DMS79 treated with DMSO at 0.1 percent for 48 hours (cell line): ENCODE measurements at places on chromosomes 3 and 15.

DNA sequence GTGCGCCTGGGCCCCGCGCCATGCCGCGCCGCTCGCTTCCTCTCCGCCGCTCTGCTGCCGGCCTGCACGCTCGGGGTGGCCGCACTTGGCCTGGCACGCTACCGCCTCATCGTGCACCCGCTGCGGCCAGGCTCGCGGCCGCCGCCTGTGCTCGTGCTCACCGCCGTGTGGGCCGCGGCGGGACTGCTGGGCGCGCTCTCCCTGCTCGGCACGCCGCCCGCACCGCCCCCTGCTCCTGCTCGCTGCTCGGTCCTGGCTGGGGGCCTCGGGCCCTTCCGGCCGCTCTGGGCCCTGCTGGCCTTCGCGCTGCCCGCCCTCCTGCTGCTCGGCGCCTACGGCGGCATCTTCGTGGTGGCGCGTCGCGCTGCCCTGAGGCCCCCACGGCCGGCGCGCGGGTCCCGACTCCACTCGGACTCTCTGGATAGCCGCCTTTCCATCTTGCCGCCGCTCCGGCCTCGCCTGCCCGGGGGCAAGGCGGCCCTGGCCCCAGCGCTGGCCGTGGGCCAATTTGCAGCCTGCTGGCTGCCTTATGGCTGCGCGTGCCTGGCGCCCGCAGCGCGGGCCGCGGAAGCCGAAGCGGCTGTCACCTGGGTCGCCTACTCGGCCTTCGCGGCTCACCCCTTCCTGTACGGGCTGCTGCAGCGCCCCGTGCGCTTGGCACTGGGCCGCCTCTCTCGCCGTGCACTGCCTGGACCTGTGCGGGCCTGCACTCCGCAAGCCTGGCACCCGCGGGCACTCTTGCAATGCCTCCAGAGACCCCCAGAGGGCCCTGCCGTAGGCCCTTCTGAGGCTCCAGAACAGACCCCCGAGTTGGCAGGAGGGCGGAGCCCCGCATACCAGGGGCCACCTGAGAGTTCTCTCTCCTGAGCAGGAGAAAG, 951 bp downstream of the GPR62 start:
- DNase-seq: no peak

GRCh38 chr3:132124651-132125284, 90.0 kb upstream of the CPNE4 start:
- no peak for DNase-seq

GRCh38 chr3:17013571-17013970, 128.8 kb downstream of the PLCL2 start:
- DNase-seq: no peak

DNA sequence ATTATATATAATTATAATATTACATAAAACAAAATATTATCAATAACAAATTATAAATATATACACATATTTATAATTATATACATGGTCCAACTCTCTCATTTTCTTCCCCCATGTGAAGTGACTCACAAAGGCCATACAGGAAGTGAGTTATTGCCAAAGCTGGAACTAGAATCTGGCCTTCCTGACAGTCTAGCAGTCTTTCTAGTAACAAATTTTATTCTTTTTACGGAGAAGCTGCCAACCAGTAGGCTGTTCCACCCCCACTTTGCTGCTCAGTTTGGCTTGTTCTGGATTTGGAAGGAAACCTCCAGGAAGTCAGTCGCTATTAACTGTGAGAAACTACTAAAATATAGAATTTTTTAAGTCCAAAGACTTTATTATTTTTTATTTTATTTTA, 79.6 kb downstream of the DHX36 start:
- DNase-seq: no peak

DNA sequence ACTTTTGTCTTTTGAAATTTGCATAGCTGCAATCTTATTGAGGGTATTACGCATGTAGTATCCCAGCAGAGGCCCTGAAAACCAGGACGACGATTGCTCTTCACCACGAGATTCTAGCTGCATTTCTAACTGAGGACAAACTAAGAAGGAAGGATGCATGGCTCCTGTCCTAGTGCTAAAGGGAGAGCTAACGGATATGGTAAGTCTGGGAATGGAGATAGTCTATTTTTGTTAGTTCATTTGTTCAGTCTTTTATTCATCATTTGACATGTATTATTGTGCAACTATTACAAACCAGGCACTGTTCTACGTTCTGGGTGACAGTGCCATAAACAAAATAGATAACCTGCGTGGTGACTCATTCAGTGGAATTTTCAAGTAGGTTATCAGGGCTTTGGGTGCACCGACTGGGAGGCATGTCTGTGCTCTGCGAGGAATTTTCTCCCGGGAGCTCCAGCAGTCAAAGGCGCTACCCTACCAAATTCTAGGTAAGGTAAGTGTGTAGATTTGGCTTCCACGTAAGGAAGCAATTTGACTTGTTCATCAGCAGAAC, 51.9 kb upstream of the ETV5 start:
- DNase-seq: no peak

DNA sequence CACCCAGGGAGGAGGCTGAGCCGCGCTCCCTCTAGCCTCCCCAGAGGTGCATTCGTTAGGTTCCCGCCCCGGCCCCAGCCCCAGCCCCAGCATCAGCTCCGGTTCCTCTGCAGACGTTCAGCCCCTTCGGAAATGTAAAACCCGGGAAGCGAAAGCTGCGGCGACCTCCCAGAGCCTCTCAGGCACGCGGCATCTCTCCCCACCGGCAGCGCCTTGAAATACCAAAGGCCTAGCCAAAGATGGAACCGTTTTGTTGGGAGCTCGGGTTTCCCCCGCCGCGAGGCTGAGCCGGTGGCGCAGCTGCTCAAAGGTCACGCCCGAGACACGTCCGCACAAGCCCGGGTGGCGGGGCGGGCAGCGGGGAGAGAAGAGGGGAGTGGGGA, 77.8 kb upstream of the HES1 start:
- DNase-seq: peak; percentile 78

GRCh38 chr3:51962854-51963530, 4.3 kb downstream of the PCBP4 start:
- DNase-seq: no peak

GRCh38 chr3:171494457-171495109, 34.4 kb upstream of the TNIK start:
- no peak for DNase-seq

GRCh38 chr3:46833346-46834300, 29.6 kb downstream of the MYL3 start:
- DNase-seq: no peak

- no peak for DNase-seq
Measured at GRCh38 chr3:11641316-11641682, 2.4 kb downstream of the VGLL4 start.

- DNase-seq: no peak
Measured at GRCh38 chr15:90425726-90426346, 37.8 kb downstream of the IQGAP1 start.

GRCh38 chr3:120795017-120795648, 52.6 kb downstream of the GTF2E1 start:
- no peak for DNase-seq

DNA sequence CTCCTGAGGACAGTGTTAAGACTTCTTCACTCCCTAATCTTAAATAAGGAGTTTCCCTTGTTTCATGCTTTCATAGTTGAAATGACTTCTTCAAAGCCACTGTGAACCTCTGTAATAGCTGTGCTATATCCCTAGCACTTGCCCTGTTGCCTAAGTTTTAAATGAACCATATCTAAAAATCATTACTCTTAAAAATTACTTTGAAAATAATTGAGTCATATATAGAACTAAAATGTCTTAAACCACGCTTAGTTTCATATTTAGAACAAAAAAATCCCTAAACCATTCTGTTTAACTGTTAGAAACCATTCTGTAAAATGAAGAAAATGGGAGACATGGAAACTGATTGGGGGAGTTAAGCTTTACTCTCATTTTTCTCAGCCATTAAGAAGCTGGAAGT, 29.8 kb downstream of the DNAJC19 start:
- DNase-seq: no peak

DNA sequence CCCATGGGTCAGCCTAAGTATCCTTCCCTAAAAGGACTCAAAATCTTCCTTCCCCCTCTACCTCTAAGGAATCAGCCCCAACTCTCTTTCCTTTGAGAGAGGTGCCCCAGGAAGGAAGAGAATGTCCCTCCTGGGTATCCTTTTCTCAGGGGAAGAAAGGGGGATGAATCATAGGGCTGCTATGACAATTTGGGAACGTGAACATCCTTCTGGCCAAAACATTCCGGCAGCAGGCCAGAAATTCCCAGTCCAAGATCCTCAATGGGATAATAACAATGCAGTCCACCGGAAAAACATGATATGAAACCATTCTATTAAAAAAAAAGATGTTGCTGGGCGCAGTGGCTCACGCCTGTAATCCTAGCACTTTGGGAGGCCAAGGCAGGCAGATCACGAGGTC, 50.8 kb upstream of the CACNA2D3 start:
- no peak for DNase-seq

GRCh38 chr3:51691021-51691420, 15.8 kb upstream of the GRM2 start:
- no peak for DNase-seq

- DNase-seq: no peak
Measured at GRCh38 chr15:59814409-59814808, 125.3 kb upstream of the BNIP2 start.

DNA sequence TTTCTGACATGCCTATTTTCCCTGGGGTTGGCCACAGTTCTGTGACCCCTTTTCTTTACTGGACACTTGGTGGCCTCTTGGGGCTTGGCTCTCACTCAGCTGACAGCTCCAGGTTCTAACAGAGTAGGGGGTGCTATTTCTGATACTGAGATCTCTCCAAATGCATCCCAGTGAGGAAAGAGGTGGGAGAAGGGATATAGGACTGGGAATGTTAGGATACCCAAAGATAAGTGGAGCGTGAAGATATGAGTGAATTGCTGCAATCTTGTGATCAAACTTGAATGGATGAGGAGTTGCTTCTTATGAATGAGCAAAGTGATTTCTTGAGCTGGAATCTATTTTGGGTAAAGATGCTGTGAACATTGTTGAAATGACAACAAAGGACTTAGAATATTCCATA, 74.6 kb downstream of the ATP2B2 start:
- DNase-seq: no peak

- no peak for DNase-seq
Measured at GRCh38 chr3:10524270-10524669, 18.9 kb upstream of the ATP2B2 start.

- no peak for DNase-seq
Measured at GRCh38 chr15:35043373-35044095, 41.6 kb downstream of the NANOGP8 start.

- DNase-seq: no peak
Measured at GRCh38 chr3:18295171-18295920, 129.8 kb downstream of the SATB1 start.

DNA sequence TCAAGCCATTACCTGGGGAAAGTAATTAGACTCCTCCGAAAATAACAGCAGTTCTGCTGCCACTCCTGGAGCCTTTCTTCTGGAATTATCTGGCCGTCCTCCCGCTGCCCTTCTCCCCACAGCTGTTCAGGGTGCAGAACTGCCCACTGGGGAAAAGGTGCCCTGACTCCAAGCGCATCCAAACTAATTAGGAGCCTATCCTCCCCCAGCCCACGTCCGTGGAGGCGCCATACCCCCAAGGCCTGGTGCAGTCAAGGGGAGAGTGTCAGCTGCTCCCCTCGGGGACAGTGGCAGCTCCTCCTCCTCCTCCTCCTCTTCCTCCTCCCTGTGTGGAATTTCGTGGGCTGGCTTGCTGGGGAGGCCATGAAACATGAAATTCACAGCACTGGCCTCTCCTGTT, 177.2 kb downstream of the XXYLT1 start:
- no peak for DNase-seq

DNA sequence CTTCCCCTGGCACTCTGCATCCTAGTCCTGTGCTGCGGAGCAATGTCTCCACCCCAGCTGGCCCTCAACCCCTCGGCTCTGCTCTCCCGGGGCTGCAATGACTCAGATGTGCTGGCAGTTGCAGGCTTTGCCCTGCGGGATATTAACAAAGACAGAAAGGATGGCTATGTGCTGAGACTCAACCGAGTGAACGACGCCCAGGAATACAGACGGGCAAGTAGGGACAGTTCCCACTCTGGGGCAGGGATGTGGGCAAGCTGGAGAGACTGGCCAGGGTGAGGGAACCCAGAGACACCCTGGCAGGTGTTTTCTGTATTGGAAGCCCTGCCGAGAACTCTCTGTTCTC, 247 bp downstream of the FETUB start:
- peak; percentile 62 for DNase-seq

DNA sequence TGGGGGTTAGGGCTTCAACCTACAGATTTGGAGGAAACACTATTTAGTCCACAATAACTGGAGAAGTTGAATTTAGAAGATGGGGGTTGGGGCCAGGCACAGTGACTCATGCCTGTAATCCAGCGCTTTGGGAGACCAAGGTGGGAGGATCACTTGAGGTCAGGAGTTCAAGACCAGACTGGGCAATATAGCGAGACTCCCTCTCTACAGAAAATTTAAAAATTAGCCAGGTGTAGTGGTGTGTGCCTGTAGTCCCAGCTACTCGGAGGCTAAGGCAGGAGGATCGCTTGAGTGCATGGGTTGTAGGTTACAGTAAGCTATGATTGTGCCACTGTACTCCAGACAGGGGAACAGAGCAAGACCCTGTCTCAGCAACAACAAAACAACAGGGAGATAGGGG, 5.0 kb upstream of the DYNLT2B start:
- DNase-seq: no peak

DNA sequence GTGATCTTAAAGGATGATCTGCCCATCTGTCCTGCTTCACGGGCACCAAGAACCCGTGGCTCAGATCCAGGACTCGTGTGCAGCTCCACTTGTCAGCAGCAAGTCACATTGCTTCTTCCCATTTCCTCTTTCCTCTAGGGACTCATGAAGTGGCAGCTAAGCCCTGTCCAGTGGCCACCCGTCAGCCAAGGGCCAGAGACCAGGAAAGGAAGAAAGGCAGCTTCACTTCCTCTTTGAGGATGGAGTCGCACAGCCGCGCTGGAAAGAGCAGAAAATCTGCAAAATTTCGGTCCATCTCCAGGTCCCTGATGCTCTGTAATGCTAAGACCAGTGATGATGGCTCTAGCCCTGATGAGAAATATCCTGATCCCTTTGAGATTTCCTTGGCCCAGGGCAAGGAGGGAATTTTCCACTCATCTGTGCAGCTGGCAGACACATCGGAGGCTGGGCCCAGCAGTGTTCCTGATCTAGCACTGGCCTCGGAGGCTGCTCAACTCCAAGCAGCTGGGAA, 28.5 kb downstream of the IL16 start:
- no peak for DNase-seq

DNA sequence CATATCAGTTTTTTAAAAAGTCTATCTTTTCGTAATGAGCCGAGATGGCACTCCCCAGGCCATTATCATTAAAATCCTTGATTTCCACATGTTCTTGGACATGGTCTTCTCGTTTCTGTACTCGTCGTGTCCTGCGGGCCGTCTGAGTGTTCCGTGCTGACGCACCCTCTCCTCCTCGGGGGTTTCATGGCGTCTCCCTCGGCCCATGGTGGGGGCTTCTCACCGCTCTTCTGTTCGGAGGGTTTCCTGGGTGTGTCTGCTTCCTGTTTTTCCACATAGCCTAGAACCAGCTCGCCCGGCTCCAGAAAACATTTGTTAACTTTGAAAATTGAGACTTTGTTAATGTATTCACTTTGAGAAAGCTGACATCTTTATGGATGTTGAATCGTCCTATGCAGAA, 92.7 kb downstream of the VGLL4 start:
- no peak for DNase-seq

- no peak for DNase-seq
Measured at GRCh38 chr3:61871644-61872043, 310.3 kb downstream of the PTPRG start.
